ENCODE measurements at places on chromosomes 13 and 19. TPM values are rescaled to one million over a fixed set of nuclear protein-coding genes. Genes with fewer than 3 reads are reported as not detected.

DNA sequence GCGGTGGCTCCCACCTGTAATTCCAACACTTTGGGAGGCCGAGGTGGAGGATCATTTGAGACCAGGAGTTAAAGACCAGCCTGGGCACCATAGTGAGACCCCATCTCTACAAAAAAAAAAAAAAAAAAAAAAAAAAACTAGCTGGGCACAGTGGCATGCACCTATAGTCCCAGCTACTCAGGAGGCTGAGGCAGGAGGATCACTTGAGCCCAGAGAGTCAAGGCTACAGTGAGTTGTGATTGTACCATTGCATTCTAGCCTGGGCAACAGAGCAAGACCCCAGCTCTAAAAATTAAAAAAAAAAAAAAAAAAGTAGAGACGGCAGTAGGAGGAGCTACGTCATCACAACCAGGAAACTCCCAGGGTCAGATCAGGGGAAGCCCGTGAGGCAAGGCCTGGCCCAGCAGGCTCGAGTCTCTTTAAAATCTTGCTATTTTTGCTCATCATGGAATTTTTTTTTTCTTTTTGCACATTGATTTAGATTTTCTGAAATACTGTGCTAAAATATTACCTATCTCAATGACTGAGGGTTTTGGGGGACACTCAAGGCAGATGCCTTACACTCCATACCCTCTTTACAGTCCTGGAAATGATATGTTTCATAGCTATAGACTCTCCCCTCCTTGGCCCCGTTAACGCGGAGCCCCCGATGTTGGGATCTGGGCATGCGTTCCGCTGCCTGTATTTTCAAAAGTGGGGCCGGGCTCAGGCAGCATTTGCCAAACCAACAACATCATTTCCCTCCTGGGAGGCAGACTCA is 44.4 kb upstream of the USE1 start:
- DNase-seq, result no peak

GRCh38 chr19:55112246-55112776 is 5.1 kb downstream of the PPP1R12C start:
- DNase-seq, result no peak

DNA sequence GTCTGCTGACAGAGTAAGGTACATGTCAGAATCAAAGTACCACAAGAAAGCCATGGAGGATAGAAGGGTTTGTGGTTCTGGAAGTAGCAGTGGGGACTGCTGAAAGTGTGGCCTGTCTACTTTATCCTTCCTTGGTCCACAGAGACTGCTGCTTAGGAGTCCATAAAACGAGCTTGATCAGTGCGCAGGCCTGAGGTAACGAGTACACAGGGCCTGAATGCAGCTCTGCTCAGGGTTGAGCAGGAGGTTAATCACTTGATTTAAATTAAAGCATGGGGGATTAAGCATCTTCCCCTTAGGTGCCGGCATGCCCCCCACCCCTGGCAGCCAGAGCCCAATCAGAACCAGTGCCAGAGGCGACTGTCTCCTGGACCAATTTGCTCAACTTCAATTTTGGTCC is 34.9 kb upstream of the WASF3 start:
- DNase-seq, result no peak

- peak; percentile 77 for DNase-seq
Measured at GRCh38 chr13:101523154-101524131, 71.0 kb downstream of the ITGBL1 start.

DNA sequence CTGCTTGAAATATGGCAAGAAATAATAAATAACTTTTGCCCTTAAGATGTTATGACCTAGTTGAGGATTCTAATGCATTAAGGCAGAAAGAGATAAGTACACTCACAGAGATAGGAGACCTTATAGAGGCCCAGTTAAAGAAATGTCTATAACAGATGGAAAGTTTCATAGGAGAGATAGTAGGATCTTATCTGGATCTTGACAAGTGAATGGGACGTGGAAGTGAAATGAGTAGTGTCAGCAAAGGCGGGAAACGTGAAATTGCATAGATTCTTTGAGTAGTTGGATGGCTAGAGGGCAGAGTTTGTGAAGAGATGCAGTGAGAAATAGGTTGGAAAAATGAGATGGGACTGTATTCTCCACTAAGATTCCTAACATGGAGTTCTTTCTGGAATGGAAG is 71.2 kb downstream of the HS6ST3 start:
- DNase-seq, result no peak

DNA sequence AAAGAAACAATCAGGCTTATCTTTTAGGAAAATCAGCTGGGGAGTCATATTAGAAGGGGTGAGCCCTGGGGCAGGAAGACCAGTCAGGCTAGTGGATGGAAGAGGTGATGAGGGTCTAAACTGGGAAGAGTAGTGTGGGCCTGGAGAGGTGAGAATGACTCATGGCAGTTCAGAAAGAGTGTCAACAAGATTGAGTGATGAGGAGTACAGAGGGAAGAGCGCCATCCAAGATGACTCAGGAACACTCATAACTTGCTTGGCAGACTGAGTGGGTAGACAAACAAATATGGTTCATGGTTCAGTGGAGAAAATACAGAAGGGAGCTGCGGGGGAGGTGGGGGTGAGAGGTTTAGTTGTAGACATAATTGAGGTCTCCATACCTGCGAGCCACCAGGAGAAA is 17.3 kb upstream of the CLDN10 start:
- DNase-seq, result peak; percentile 94

- DNase-seq, result no peak
Measured at GRCh38 chr19:15279326-15279904, 47.2 kb upstream of the EPHX3 start.

GRCh38 chr19:33194886-33195644 is 935 bp downstream of the LRP3 start:
- no peak for DNase-seq

GRCh38 chr13:58085819-58086218 is 454.3 kb downstream of the PCDH17 start:
- no peak for DNase-seq

DNA sequence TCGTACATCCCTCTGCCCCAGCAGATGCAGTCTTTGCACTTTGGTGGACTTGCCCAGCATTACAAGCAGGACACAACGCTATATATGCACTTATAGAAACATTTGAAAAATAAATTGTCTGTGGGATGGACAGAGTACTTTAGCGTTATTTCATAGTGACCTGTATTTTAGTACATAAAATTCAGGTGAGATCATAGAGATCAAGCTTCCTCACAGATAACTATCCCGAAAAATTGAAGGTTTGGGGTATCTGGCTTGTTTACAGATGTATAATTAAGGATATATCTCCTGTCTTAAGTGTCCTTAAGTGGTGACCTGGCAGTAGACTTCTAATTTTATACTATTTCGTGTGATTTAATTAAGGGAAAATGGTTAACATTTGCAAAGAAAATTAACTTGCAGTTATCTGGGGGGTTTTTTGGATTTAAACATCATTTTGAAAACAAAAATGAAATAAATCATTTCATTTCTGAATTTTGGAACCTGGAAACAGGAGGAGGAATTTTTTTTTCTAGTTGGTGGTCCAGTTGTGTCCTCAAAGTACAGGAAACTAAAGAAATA is 977 bp upstream of the MAB21L1 start:
- DNase-seq, result no peak

GRCh38 chr19:28577233-28577632 is 635.7 kb downstream of the UQCRFS1 start:
- no peak for DNase-seq

- no peak for DNase-seq
Measured at GRCh38 chr19:3745363-3746045, 16.0 kb downstream of the APBA3 start.

DNA sequence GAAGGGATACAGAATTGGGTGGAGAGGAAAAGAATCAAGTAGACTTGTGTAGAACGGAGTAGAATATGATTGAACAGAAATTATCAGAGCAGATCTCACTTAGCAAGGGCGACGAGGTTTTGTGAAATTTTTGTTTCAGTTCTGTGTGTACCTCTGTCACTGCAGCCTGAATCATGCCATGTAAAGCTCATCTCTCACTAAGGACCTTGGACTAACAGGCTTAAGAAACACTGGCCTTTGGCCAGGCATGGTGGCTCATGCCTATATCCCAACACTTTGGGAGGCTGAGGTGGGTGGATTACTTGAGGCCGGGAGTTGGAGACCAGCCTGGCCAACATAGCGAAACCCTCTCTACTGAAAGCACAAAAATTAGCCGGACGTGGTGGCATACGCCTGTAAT is 62.6 kb downstream of the MYH14 start:
- no peak for DNase-seq

DNA sequence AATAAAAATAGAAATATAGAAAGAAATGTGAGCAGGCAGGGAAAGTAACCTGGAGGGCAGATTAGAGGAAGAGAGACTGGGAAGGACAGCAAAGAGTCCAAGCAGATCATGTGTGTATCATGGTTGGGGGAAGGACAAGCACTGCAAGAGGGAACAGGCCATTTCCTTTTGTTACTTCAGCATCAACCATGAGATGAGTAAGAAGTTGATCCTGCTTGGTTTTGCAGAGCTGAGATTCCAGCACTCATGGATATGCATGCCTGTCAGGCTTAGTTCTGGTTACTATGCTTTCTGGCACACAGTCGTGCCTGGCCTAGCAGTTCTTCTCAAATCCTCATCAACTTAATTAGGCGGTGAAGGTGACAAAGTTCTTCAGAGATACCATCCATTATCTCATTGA is 18.1 kb downstream of the NALCN start:
- DNase-seq, result peak; percentile 50

- no peak for DNase-seq
Measured at GRCh38 chr13:45373162-45373547, 32.2 kb upstream of the TPT1 start.

GRCh38 chr19:48745208-48745995 is 1.3 kb downstream of the IZUMO1 start:
- peak; percentile 31 for DNase-seq

GRCh38 chr13:102729560-102730270 is 34.9 kb upstream of the METTL21C start:
- peak; percentile 85 for DNase-seq

- no peak for DNase-seq
Measured at GRCh38 chr19:4066176-4066606, 508 bp downstream of the ZBTB7A start.

DNA sequence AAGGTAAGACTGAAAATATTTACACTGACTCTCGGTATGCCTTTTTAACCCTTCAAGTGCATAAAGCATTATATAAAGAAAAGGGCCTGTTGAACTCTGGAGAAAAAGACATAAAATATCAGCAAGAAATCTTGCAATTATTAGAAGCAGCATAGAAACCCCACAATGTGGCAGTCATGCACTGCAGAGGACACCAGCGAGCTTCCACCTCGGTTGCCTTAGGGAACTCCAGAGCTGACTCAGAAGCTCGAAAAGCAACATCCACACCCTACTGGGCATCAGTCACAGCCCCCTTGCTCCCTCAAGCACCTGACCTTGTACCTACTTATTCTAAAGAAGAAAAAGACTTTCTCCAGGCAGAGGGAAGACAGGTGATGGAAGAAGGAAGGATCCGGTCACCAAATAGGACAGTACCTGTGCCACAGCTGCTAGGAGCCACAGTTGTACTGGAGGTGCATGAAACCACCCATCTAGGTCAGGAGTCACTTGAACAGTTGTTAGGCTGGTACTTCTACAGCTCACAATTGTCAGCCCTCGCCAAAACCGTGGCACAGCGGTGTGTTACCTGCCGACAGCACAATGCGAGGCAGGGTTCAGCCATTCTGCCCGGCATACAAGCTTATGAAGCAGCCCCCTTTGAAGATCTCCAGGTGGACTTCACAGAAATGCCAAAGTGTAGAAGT is 2.9 kb downstream of the ZNF816 start:
- DNase-seq, result peak; percentile 38

- DNase-seq, result no peak
Measured at GRCh38 chr13:112218416-112218815, 151.5 kb downstream of the SOX1 start.

GRCh38 chr13:99913167-99913566 is 58.4 kb downstream of the ZIC5 start:
- no peak for DNase-seq

DNA sequence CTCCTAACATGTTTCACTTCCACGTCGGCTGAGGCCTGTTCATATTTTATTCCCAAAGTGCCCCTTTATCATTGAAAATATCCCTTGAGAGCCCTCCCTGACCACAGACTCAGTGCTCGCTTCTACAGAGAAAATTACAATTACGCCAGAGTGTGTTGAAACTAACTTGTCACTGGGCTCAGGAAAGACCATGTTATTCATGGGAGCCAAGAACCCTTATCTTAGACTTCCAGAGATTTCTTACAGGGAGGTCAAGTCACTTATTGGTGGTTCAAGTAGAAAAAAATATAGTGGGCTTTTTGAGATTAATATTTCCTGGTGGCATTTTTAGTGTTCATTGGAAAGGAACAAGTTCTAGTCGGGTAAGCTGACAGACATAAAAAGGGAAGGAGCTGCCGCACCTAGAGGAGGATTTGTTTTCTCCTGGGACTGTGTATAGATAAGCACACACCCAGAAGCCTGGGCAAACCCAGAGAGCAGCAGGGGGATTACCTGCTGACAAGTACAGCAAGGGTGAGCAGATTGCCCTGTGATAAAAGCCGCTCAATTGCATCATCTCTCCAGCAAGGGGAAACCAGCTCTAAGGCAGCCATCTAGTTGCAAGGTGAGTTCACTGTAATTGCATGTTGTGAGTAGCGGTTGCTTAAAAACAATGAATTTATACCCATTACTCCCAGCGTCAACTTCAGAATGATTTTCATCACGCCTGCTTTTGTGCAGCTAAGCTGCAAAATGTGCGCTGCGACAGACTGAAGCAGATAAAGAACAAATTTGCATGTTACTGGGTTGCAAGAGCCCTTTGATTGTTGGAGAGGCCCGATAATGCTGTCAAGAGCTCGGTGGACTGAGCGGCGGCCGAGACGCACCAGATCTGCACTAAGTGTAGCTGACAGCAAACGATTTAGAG is 46.2 kb downstream of the DCT start:
- no peak for DNase-seq

DNA sequence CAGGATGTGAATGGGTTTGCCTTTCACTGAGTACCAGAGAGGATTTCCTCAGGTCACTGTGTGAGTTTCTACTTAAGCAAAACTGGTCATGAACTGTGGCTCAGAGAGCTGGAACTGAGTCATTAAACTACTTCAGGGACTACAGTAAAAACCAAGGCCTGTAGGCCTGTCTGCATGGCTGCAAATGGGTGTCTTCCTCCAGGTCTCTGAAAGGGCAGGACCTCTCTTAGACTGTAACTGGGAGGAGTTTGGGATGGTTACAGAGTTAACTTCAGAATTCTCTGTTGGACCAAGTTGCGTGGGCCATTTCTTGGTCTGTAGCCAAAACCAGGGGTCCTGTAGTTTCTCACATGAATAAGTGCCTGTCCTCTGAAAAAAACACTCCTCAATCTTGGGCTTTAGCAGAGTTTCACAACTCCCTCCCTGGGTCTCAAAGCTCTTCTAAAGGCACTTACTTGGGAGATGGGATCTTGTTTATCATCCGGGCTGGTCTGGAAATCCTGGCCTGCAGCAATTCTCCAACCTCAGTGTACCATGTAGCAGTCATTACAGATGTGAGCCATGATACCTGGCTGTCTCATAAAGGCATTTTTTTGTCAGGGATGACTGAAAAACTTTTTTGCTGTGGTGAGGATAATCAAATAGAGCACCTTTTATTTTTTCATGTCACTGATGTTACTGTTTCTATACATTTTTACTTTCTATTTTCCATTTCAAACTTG is 19.7 kb downstream of the ZNF714 start:
- DNase-seq, result peak; percentile 20

Gene LGALS14
- not detected for total RNA-seq

Gene ZNF534
- total RNA-seq, result not detected

Gene FFAR3
- total RNA-seq, result not detected

Gene C19orf85
- total RNA-seq, result not detected

Gene FBXL3
- 44.8 TPM for total RNA-seq

Gene ZIC5
- 0.05 TPM for total RNA-seq

Gene TPTE2
- not detected for total RNA-seq

Gene VSTM1
- total RNA-seq, result not detected

Gene PDCD5
- 198 TPM for total RNA-seq

Gene FGF22
- not detected for total RNA-seq

Gene COL5A3
- total RNA-seq, result 0.33 TPM

Gene ACP5
- total RNA-seq, result 9.8 TPM

Gene NCR1
- not detected for total RNA-seq
